T1000 (cell line): ENCODE measurements at places on chromosomes 6 and 20.

DNA sequence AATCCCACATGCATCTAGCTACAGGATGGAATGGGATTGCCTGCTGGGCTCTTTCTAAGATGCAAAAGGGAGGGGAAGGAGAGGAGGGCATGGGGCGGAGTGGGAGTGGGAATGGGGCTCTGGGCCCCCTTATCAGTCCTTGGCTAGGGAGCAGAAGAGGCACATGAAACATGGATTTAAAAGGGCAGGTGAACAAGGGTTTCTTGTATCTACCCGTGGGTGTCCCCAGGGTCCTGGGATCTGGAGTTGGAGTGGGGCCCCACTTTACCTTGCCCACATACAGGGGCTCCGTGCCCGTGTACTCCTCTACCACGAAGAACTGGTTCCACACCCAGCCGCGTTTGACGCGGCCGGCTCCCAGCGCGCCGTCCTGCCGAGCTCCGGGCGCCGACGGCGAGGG lies 57.5 kb downstream of the CDH22 start:
- no peak for DNase-seq

DNA sequence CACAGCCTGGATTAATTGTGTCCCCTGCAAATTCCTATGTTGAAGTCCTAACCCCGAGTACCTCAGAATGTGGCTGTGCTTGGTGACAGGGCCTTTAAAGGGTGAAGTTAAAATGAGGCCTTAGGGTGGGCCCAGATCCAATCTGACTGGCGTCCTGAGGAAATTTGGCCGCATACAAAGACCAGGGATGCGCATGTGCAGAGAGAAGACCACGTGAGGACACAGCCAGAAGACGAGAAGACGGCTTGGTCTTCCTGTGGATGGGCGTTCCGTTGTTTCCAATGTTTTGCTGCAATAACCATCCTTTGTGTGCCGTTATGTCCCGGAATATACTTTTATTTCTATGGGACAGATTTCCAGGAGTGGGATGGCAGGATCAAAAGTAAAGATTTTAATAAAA lies 40.9 kb upstream of the SLC22A2 start:
- DNase-seq, result no peak

- DNase-seq, result no peak
Measured at GRCh38 chr6:15595461-15596173, 67.2 kb downstream of the DTNBP1 start.

DNA sequence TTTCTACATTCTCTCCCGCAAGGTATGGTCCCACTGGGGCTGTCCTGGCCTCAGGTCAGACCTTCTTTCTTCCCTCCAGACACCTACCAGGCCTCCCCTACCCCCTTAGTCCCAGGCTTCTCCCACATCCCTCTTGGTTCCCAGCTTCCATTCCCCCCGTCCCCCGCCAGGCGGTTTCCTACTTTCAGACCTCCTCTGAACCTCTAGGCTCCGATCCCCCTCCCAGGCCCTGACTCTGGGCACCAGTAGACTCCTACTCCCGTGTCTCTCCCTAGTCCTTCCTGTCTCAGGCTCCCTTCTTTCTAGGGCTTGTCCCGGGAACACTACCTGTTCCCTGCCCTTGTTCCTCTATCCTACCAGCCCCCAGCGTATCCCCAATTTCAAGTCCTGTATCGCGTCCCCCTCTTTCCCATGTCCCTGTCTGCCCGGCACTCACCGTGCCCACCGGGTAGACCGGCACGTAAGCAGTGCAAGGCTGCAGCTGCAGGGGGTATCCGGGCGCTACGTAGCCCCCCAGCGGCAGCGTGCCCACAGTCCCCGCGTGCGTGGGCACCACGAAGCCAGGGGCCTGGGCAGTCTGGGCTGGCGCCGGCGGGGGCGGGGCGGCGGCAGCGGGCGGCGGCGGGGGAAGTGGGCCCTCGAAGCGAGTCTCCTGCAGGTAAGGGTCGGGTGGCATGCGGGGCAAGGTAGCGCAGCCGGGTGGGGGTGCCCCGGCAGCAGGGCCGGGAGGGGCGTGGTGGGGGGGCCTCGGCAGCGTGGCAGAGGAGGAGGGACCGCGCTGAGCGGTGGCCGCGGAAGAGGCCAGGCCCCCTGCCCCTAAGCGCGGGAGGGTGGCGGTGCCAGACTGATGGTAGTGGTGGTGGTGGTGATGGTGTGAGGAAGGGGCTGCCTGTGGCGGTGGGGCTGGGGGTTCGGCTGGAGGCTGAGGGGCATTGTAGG lies 1.5 kb downstream of the PRRT1 start:
- no peak for DNase-seq

DNA sequence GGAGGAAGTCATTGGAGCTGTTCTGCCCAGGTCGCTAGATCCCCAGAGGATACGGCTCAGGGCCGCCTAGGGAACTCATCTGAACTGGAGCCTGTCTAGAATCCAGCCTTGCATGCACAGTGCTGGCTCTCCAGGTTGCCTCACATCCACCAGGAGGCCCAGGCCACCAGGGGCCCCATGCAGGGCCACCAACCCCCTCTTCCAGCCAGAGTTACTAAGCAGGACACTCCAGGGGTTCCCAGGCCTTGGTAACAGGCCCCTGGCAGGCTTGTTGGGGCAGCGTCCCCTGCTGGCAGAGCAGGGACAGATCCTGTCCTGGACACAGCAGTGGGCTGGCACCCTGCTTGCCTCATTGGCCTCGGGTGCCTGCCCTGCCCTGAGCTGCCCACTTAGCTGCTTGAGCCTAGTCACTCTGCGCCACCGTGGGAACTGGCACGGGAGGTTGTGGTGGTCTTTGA lies 35.3 kb downstream of the EFCAB8 start:
- DNase-seq, result no peak

- DNase-seq, result peak; percentile 17
Measured at GRCh38 chr20:1434571-1435336, 31.9 kb downstream of the NSFL1C start.

DNA sequence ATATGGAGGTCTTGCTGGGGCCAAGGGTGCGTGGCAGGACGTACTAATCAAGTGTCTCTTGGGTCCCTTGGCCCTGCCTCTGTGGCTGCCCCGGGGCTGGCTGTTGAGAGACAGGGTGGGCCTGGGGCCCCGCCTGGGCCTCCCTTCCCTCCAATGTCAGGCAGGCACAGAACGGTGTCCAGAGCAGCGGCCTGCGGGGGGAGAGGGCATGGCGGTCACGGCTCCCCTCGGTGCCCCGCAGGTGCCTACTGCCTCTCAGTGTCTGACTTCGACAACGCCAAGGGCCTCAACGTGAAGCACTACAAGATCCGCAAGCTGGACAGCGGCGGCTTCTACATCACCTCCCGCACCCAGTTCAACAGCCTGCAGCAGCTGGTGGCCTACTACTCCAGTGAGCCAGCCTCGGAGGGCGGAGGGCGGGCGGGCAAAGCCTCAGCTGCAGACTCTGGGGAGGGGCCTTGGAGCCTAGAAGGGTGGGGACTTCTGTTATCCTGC lies 50.0 kb downstream of the SRC start:
- DNase-seq, result no peak

GRCh38 chr6:37489697-37490336 lies 9.9 kb downstream of the CCDC167 start:
- no peak for DNase-seq

DNA sequence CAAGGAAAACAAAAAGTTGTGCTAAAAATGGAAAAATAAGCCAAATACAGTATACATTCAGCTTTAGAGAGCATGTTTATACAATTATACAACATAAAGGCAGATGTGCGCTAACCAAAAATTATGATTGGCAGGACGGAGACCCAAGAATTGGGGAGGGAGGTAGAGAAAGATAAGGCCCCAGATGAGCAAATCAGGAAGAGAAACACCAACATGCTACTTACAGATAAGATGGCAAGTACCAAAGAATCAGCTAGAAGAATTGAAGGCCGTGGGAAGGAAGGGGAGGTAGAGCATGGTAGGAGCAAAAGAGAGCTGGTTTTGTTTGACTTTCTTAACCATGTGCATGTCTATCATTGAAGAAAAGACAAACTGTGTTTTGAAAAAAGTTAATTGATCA lies 45.4 kb downstream of the PRND start:
- DNase-seq, result no peak

- no peak for DNase-seq
Measured at GRCh38 chr20:43945391-43946205, 30.9 kb downstream of the TOX2 start.

DNA sequence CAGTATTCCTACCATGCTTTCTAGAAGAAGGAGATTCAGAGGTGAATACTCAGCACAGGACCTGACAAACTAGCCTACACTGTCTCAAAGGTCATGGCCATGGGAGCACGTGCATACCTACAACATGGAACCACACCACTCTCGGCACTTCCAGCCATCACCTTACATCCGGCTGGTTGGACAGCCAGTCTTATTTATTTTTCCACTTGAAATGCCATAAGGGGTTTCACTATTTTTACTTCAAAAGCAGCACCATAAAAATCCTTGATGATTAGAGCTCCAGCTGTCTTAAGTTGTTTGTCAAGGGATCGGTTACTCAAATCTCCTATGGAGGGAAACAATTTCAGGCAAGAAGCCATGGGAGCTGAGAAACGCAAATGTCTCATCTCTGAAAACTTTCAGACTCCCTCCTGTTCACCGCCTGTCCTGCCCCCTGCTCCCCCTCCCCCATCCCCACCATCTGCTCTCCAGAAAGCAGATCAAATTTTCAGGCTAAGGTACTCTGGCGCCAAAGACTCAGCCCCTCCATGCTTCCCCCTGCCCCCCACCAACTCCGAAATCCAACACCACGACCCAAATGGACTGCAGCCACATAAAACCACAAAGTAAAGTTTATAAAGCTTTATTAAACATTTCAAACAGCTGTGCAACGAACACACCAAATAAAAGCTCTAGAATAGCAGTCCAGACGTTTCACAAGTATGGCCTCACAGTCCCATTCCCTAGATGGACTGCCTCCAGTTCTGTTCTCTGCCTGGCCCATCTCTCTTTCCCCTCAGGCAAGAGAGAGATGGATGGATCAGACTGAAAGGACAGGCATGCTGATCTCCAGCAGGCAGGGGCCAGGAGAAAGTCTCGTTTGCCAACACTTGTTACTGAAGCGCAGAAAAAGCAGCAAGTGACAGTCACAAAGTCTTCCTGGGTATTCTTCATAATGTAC lies 4.0 kb upstream of the NNAT start:
- no peak for DNase-seq

GRCh38 chr6:14742680-14743079 lies 503.2 kb upstream of the JARID2 start:
- no peak for DNase-seq

- DNase-seq, result no peak
Measured at GRCh38 chr6:70059039-70059719, 192.8 kb downstream of the COL19A1 start.

DNA sequence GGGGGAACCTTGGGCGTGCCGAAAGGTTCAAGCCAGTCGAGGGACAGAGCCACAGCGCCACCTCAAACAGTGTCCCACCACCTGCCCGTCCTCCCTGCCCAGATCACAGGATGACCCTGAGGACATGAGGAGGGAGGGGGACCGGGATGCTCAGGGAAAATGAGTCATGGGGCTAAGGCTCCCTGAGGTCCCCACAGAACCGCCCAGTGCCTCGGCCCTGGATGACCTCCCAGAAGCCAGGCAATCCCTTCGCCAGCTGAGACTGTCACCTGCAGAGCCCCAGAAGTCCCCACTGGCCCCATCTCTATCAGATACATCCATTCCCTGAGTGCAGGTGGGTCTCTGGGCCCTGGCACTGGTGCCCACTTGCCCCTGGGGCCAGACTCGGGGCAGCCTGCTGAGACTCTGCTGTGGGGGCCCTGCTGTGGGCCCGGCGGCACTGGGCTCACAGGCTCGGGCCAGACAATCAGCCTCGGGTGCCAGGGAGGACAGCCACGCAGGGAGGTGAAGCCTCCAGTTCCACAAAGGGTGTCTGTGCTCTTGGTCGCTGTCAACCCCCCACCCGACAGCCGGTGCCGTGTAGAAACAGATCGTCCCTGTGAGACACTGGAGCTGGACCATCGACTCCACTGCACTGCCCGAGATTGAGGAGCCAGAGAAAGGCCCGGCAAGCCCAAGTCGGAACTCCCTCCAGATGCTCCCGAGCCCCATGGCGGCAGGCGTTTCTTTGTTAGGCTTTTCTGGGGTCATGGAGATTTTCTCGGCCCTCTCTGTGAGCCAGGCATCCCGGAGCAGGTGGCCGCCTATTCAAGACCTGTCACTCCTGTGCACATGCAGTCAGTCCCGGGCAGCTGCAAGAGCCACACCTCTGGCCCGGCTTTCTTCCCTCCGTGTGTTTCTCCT lies 26.1 kb downstream of the PXDC1 start:
- no peak for DNase-seq

DNA sequence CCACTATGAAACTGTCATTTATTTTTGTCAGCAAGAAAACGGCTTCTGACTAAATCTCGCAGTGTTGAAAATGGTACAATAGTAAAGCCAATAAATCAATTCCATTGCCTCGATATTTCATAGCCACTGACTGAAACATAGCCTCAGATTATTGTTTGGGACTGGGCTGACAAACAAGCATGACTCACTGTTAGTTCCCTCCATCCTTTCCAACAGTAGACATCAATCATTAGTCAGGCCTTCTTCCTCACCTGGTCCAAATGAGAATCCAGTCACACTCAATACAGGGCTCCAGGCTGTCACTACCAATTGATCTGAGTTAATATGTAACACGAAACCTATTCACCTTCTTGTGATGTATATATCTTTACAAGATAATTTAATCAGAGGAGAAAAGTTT lies 66.1 kb downstream of the ADGRB3 start:
- no peak for DNase-seq

- no peak for DNase-seq
Measured at GRCh38 chr6:17505062-17505476, 95.0 kb upstream of the FAM8A1 start.

- no peak for DNase-seq
Measured at GRCh38 chr6:116087437-116088027, 13.1 kb upstream of the NT5DC1 start.

DNA sequence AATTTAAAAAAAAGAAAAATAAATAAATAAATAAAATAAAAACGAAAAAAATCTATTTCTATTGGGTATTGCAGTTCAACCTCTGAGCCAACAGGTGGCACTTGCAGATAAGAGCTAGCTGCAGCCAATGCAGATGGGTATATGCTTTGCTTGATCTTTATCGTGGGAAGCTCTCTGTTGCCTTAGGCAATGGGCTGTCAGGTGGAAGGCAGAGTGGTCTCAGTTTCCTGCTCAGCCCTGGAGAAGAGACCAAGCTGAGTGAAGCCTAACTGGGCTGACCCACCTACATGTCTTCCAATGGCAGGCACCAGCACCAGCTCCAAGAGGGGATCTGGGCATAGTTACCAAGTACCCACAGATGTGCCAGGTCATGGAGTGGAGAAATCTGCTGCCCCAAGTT lies 95.0 kb downstream of the AK9 start:
- DNase-seq, result no peak
